ENCODE measurements at places on chromosomes 4 and X.

- no peak for DNase-seq
These were observed 1467.4 kb downstream of the C4orf33 start for GRCh38 chr4:130563185-130563888.

DNA sequence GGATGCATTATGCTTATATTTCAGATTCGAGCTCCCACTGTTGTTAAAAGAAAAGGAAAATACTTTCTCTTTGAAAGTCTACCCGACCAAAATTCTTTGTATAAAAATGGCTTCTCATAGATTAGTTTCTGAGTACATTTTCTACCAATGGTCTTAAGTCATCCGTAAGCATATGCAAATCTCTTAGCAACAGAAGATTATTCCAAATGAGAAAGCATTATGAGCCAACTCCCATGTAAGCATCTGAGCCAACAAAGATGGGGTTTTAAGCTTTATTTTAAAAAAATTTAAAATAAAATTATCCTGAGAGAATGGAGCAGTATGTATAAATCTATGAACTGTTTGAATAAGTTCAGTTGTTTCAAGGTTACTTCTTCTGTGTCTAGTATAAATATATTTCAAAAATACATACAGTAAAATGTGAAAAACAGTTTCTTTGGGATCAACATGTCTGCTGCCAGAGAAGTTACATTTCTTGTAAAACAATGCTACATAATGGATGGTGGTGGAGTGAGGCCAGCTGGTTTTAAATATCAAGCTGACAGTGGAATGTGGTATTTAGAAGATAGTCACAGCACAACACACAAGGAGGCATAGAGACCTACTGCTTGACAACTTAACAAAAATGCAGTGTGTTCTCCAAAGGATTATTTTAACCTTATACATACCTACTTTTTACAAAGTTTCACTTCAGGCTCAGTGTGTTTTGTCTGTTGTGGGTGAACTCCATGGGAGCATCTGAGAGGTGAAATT lies 199.5 kb upstream of the DIPK2B start:
- no peak for DNase-seq

- no peak for DNase-seq
These were observed 651.4 kb downstream of the IQCM start for GRCh38 chr4:149164282-149164681.

DNA sequence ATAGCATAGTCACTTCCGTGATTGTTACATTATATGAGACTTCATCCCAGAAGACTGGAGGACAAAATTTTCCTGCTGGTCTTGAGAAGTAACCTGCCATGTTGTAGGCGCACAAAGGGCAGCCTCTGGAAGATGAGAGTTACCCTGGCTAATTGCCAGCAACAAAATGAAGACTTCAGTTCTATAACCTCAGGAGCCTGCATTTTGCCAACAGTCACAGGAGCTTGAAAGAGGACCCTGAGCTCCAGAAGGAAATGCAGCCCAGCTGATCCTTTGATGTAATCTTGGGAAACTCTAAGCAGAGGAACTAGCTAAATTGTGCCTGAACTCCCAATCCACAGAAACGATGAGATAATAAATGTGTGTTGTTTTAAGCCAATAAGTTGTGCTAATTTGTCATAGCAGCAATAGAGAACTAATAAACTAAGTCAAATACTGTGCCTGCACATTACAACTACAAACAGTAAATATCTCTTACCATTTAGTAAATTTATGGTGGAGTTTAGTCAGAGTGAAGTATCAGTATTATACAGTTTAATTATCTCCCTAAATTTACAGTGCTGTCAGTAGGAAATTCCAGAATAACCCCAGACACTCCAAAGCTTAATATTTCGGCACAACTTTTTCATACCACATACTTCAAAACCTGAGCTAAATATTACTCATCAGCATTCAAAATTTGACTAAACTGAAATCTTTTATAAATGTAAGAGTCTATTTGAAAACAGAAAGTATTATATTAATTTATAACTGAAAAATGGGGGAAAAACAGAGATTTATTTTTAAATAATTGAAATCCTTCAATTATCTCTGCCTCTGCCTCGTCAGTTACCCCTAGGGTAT lies 90.1 kb upstream of the MAPK10 start:
- no peak for DNase-seq

GRCh38 chr4:92421920-92422319 lies 118.2 kb downstream of the GRID2 start:
- DNase-seq = no peak

- no peak for DNase-seq
These were observed 1093.0 kb upstream of the TENM3 start for GRCh38 chr4:181150191-181150590.

DNA sequence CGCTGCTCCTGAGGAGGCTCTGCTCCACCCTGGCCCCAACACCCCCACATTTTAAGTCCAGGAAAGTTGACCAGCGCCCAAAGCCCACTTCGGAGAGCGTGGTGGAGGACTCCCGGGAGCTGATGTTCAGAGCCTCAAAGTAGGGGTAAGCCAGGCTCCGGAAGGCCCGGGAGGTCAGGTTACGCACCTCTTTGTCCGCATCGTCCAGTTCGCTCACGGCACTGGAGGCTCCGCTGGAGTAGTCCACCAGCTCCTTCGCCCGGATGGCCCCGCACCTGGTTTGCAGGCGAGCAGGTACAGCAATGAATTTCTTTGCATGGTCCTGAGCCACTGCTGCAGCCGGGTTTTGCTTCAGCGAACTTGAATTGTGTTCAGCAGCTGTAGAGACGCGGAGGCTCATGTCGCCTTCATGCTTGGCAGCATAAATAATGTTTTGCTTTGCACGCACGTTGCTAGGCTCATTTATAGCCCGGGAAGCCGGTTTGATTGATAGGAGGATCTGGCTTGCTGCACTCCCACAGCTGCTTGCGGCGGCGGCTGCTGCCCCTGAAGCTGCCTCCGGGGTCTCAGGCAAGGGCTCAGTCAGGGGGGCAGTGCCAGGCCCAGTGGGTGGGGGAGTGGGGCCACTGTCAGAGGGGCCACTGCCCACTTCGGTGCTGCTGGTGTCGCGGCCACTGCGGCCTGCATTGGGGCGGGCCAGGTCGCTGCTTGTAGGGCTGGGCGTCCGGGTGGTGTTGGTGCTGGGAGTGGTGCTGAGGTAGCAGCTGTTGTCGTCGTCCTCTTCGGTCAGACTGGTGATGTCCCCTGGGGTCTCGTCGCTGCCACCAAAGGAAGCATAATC lies 4.8 kb downstream of the C4orf54 start:
- no peak for DNase-seq

DNA sequence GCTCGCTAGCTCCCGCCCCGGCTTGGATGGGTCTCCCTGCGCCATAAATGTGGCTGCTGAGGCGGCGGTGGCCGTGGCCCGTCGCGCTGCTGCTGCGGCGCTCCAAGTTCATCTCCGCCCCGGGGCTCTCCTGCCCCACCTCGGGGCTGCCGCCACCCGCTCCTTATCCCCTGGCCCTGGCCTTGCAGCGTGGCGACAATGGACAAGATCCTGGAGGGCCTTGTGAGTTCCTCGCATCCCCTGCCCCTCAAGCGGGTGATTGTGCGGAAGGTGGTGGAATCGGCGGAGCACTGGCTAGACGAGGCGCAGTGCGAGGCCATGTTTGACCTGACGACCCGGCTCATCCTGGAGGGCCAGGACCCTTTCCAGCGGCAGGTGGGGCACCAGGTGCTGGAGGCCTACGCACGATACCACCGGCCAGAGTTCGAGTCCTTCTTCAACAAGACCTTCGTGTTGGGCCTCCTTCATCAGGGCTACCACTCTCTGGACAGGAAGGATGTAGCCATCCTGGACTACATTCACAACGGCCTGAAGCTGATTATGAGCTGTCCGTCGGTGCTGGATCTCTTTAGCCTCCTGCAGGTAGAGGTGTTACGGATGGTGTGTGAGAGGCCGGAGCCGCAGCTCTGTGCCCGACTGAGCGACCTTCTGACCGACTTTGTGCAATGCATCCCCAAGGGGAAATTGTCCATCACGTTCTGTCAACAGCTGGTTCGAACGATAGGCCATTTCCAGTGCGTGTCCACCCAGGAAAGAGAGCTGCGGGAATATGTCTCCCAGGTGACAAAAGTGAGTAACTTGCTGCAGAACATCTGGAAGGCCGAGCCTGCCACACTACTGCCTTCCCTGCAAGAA lies 763 bp downstream of the USP38 start:
- DNase-seq = no peak

DNA sequence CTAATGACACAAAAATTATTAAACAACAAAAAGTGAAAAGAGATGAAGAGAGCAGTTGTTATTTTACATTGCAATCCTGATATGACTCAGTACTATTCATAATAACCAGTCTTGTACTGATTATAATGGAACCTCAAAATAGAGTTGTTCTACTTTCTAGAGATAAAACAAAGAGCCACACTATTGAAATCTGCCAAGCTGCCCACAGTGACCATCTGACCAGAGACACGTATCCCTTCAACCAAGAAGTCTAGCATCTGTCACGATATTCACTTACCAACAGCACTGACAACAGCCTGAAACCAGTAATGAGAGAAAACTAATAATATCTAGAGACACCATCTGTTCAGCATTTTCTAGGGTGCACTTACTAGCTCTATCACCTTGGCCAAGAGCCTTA lies 466.7 kb downstream of the NKX6-1 start:
- DNase-seq = no peak

DNA sequence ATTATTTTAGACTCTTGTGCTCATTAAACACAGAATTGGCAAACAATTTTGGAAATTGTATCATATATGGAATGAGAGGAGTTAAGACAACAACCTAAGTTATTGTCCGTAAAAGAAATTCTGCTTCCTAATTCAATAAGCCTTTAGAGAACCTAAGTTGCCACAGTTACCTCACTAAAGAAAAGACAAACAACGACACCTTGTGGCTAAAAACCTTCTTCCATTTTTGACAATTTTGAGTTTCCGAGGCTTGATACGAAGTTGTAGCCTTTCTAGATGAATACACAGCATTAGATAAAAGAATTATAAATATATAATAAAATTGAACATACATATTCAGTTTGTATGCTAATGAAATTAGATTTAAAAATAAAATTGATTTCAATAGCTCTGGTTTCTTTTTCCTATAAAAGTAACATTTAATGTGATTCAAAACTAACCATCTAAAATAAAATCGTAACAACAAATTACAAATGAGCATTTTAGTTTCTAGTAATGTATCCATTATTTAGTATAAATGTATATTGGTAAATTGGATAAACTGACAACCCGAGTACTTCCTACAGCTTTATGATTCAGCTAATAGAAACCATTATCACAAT lies 275.1 kb downstream of the GPM6A start:
- DNase-seq = no peak
